ENCODE measurements at places on chromosomes 7 and 10.

- peak; percentile 14 for DNase-seq
Measured at GRCh38 chr7:55432939-55433784, 68.0 kb downstream of the LANCL2 start.

DNA sequence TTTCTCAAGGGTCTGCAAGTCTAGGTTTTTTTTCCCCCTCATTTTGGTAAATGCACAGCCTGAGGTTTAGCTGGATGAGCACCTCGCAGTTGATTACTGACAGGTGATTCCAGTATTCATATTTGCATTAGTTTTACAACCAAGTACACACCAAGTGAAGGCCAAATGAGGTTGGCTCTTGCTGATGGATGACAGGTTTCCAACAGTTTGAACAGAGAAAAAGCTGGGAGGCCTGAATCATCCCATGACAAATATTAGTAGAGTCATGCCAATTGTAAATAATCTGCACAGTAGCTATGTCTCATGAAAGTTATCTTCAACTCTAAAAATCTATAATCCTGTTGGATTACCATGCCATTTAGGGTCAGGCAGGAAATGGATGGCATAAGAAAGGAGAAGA lies 399.8 kb downstream of the HTR7 start:
- no peak for DNase-seq

- no peak for DNase-seq
Measured at GRCh38 chr10:72375173-72375572, 20.5 kb upstream of the DNAJB12 start.

DNA sequence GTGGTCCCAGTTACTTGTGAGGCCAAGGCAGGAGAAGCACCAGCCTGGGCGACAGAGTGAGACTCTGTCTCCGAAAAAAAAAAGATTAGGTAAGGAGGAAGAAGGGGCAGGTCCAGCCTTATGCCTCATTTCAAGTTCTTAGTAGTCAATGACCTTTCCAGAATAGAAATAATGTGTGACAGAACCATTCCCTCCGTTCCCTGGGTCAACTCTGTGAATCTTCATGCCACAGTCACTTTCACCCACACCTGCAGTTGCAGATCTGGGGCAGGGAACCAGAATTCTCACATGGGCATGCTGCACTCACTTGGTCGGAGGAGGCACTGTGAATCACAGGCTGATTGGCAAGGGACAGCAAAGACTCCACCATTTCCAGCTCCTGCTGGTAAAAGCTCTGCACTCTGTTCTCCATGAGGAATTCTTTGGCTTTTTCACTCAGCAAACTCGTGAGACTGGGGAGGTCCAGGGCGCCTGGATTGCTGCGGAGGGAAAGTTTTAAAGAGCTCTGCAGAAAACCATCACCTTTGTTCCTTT lies 20.7 kb downstream of the STN1 start:
- DNase-seq = no peak

GRCh38 chr7:55570218-55570873 lies 2.0 kb downstream of the VOPP1 start:
- no peak for DNase-seq

DNA sequence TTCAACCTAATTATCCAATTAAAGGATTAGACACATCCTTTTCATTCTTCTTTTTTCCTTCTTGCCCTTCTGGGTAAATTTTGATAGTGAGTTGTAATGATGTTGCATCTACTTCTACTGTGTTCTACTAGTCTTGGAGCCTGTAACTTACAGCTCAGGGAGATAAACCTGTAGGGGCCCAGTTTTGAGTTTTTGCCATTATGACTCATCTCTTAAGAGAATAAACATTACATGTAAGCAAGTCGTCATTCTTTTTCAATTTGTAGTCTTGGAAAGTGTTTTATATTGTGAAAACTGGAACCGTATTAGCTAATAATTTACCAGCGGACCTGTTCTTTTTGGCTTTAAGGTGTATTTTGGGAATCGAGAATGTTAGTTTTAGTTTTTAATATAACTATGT lies 89.7 kb upstream of the RPA3 start:
- no peak for DNase-seq

GRCh38 chr10:20380401-20380800 lies 516.7 kb downstream of the NEBL start:
- DNase-seq = no peak

GRCh38 chr7:16581286-16581685 lies 54.7 kb downstream of the LRRC72 start:
- DNase-seq = no peak

GRCh38 chr7:159025161-159025779 lies 119.4 kb downstream of the VIPR2 start:
- no peak for DNase-seq

DNA sequence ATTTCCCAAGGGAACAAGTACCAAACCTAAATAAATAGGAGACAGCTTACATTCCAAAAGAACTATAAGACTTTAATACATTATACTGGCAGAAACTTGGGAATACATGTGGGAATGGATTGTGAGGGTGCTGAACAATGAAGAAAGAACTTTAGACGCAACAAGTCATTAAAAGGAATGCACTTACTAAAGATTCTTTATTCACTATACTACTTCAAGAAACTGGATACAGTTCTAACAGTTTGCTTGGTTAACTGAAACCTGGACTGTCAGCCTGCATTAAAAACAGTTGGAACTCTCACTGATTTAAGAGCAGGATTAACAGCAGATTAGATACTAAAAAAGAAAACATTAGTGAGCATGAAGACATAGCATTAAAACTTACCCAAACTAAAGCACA lies 12.0 kb downstream of the CACUL1 start:
- no peak for DNase-seq

GRCh38 chr10:109203646-109204353 lies 719.5 kb downstream of the XPNPEP1 start:
- no peak for DNase-seq

GRCh38 chr7:149071641-149072437 lies 18.7 kb downstream of the ZNF786 start:
- no peak for DNase-seq

GRCh38 chr10:60803433-60803832 lies 25.2 kb downstream of the CDK1 start:
- no peak for DNase-seq

GRCh38 chr10:104113376-104113956 lies 8.5 kb upstream of the SFR1 start:
- DNase-seq = no peak

DNA sequence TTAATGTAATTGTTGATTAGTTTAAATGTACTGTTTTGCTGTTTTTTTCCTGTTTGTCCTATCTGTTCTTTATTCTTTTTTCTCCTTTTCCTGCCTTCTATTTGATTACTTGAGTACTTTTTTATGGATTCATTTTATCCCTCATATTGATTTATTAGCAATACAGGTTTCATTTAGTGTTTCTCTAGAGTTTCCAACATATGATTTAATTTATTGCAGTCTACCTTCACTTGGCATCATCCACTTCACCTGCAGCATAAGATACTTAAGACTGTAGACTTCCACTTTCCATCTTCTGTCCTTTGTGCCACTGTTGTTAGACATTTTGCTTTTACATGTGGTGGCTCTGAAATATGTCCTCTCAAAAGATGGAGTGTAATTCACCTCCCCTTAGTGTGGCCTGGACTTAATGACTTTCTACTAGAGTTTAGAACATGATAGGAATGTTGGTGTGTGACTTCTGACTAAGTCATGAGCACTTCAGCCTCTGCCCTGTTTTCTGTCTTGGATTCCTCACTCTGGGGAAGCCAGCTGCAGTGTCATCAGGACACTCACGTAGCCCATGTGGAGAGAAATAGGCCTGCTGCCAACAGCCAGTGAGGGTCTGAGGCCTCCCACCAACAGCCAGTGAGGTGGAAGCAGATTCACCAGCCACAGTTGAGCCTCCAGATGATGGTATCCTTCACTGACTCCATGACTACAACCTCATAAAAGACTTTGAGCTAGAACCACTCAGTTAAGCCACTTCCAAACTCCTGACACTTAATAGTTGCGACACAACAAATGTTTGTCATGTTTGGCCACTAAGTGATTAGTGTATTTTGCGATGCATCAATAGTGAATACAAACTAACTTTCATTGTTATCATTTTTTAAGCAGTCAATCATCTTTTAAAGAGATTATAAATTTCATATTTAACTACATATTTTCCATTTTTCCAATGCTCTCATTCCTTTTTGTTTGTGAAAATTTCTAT lies 643.5 kb upstream of the DPP6 start:
- DNase-seq = no peak
